ENCODE measurements at places on chromosomes 6 and 20.
A peak's percentile ranks its signal among the peaks of the same experiment; 100 is the strongest.

DNA sequence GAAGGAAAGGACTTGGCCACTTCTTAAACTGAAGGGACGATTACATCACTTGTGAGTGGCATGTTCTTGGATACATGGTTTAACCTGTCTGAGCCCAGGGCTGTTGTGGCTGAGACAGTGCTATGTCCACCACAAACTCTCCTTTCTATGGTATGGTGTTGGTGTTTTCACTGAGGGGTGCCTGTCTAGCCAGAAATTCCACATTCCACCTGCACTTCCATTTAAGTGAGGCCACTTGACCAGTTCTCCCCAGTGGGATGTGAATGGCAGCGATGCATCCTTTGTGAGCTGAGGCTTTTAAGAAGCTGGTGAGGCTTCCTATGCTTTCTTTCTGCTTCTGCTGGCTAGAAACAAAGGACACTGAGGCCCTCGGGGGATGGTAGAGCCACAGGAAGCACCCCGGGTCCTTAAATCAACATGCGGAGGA, 151.4 kb upstream of the CHD6 start:
- DNase-seq: no peak

GRCh38 chr20:50274570-50275430, 84.2 kb downstream of the CEBPB start:
- peak; percentile 29 for DNase-seq

GRCh38 chr20:61661025-61661424, 404.7 kb downstream of the TAF4 start:
- DNase-seq: no peak

- no peak for DNase-seq
Measured at GRCh38 chr20:3106185-3106584, 21.7 kb upstream of the AVP start.

DNA sequence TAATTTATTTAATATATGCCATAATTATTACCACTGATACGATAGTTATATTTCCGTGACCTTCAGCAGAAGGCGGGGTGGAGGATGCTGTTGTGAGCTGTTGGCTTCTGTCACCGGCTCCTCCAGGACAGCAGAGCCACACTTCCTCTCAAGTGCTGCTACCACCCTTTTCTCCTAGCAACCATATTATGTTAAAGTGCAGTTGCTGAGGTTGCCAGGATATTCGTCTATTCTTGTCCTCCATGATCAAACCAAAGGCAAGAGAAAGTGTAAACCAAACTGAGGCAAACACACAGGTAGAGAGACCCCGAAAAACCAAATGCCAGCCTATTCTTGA, 27.8 kb downstream of the RGS17 start:
- DNase-seq: no peak

Data from dorsolateral prefrontal cortex (tissue), 122 donors.